HCT116 (cell line): ENCODE measurements at places on chromosomes 2 and 18.

DNA sequence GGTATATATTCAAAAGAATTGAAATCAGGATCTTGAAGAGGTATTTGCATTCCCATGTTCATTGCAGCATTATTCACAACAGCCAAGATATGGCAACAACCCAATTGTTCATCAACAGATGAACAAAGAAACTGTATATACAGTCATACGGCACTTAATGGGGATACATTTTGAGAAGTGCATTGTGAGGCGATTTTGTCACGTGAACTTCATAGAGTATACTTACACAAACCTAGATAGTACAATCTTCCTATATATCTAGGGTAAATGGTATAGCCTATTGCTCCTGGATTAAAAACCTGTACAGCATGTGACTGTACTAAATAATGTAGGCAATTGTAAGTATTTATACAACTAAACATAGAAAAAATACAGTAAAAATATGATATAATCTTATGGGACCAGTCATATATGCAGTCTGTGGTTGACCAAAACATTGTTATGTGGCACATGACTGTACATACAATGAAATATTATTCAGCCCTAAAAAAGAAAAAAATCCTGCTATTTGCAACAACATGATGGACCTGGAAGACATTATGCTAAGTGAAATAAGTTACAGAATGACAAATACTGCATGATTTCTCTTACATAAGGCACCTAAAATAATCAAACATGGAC lies 9.2 kb upstream of the BBS5 start:
- no peak for DNase-seq

- DNase-seq = no peak
Measured at GRCh38 chr18:38362286-38362792, 796.7 kb upstream of the CELF4 start.

GRCh38 chr2:70553584-70554337 lies at the start of gene TGFA:
TSS of gene TGFA (minus strand) at chr2:70553826. CDS start at chr2:70553767, 59 bp downstream.
- peak; percentile 89 for DNase-seq

GRCh38 chr18:58394046-58394445 lies 234.8 kb downstream of the ALPK2 start:
- DNase-seq = no peak

GRCh38 chr2:159285929-159286708 lies at the start of gene WDSUB1:
TSS of gene WDSUB1 (minus strand) at chr2:159286703. CDS start at chr2:159283069, 3,634 bp downstream.
- no peak for DNase-seq

- no peak for DNase-seq
Measured at GRCh38 chr2:223999862-224000261, 39.2 kb downstream of the SERPINE2 start.
